ENCODE measurements at places on chromosomes 16 and 17.
A peak's percentile ranks its signal among the peaks of the same experiment; 100 is the strongest.

GRCh38 chr16:51237861-51238378, 86.8 kb upstream of the SALL1 start:
- DNase-seq: no peak

DNA sequence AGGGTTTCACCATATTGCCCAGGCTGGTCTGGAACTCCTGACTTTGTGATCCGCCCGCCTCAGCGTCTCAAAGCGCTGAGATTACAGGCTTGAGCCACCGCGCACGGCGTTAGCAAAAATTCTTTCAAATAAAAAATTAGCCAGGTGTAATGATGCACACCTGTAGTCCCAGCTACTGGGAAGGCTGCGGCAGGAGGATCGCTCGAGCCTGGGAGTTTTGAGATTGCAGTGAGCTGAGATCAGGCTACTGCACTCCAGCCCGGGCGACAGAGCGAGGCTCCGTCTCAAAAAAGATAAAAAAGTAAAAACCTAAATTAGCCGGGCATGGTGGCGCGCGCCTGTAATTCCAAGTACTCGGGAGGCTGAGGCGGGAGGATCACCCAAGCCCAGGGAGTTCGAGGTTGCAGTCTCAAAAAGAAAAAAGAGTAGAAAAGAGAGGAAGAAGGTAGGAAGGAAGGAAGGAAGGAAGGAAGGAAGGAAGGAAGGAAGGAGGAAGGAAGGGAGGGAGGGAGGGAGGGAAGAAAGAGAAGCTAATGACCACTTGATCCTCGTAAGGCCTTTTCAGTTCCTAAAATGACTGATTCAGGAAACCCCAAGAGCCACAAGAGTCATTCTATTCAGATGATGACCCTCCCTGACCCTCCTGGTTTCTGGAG, 59.2 kb downstream of the SRL start:
- no peak for DNase-seq

GRCh38 chr17:47735536-47736011, 2.5 kb downstream of the TBX21 start:
- DNase-seq: no peak

- no peak for DNase-seq
Measured at GRCh38 chr16:64074706-64075105, 1047.2 kb downstream of the CDH11 start.

- DNase-seq: peak; percentile 88
Measured at GRCh38 chr16:10918294-10919002, 23.8 kb downstream of the DEXI start.

DNA sequence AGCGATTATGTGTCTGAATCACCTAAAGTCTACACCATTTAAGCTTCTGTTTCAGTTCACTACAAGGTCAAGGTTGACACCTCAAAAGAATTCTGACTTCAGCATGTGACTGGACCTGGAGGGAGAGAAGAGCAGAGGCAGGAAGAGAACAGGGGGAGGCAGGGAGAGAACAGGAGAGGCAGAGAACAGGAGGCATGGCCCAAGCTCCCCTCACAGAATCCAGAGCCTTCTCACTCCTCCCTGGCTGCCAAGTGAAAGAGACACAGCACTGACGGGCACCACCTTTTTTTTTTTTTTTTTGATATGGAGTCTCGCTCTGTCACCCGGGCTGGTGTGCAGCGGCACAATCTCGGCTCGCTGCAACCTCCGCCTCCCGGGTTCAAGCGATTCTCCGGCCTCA, 11.4 kb downstream of the GGA2 start:
- DNase-seq: no peak

GRCh38 chr17:7237761-7238419, 1.4 kb downstream of the PHF23 start:
- peak; percentile 86 for DNase-seq

- no peak for DNase-seq
Measured at GRCh38 chr16:17244872-17245551, 225.7 kb downstream of the XYLT1 start.

DNA sequence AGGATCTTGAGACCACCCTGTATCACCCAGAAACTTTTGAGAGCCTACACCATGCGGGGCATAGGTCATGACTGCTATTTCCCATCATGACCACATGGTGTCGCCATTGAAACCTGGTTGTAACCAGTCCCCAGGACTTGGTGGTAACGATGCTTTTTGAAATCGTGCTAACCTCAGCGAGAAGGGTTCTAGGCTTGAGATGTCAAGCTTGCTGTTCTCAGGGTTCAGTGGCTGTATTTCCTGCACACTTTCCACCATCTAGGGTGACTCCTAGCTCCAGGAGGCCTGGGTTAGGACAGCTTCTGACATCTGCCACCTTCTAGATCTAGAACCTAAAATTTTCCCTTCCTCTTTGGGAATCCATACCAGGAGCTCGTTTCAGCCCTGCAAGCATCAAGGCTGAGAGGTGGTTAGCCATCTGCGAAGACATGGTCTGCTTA, 13.0 kb upstream of the SPNS3 start:
- no peak for DNase-seq

DNA sequence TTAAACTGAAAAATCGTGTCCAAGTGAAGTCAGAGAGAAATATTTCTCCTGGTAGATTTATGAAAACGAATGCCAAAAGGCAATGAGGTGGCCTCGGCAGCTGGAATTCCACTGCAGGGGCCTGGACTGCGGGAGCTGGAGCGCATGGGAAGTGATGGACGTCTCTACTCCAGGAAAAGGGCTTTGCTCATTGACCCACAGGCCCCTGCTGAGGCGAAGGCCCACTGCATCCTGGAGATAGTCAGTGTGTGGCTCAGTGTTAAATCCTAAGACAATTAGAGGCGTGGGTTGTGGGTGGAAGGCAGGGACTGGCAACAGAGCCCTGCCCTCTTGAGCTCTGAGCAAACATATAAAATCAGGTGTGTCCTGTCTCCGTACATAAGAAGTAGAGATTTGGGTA, 191.4 kb downstream of the SLC39A11 start:
- no peak for DNase-seq

GRCh38 chr17:45828582-45829133, 16.0 kb upstream of the SPPL2C start:
- no peak for DNase-seq

- no peak for DNase-seq
Measured at GRCh38 chr16:2033057-2033908, 6.6 kb downstream of the NHERF2 start.

DNA sequence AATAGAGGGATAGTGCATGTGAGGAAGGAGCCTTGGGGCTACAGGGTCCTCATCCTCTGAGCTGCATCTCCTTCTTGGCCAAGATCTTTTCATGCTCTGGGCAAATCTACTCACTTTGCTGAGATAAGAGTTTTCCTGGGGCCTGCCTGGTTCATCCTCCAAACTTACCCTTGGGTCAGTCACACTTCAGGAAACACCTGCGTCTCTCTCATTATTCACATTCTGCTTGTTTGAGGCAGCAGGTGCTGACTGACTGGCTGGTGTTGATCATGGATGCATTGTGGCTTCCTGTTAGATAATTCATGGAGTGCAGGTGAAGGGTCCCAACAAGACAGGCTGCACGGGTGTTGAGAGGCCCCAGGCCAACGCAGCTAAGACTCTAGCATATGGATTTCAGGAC, 162.6 kb downstream of the SALL1 start:
- no peak for DNase-seq

- no peak for DNase-seq
Measured at GRCh38 chr16:11198828-11199227, 57.2 kb downstream of the SOCS1 start.

DNA sequence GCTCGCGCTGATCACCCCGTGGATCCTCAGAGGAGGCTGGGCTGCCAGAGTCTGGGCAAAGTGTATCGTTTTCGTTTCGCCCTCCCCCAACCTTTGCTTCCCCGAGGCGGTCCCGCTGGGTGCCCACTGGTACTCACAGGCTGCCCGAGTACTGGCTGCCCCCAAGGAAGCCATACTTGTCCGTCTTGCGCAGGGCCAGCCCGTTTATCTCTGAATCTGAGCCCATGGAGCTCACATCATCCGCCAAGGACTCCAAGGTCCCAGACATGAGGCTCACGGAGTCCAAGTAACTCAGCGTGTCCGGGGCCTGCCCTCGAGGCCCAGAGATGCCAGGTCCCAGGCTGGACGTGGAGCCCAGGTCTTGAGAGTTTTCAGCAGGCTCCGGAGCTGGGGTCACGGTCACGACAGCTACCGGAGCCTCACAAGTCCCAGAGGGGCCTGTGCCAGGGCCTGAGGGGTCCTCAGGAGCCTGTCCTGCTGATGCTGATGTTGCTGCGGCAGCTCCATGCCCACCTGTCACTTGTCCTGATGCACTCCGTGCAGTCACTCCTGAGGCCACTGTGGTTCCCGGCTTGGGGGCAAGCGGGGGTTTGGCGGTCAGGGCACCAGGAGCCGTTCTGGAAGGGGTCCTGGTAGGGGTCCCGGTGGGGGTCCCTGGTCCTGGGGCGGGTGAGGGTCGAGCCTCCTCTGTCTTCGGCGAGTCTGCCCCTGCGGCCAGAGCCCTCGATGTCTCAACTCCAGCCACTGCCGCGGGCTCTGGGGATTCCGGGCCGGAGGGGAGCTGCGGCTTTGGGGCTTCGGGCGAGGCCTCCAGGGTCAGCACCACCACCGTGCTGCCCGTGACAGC, 980 bp downstream of the TBC1D10B start:
- no peak for DNase-seq

DNA sequence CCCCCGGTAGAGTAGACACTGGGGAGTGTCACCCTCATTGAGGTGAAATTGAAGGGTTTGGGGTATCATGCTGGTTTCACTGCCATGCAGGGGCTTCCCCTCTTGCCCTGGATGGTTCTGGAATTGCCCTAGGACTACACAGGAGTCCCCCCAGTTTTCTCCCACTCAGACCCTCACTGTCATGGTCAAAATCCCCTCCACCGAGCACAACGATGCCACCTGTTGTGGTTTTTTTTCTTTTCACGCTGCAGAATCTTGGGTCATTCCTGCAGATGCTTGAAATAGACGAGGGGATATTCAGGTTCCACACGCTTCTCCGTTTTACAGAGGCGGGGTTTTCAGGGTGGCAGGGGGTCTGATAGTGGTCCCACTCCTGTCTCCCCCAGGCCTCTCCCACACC, 255.6 kb downstream of the ENGASE start:
- no peak for DNase-seq

DNA sequence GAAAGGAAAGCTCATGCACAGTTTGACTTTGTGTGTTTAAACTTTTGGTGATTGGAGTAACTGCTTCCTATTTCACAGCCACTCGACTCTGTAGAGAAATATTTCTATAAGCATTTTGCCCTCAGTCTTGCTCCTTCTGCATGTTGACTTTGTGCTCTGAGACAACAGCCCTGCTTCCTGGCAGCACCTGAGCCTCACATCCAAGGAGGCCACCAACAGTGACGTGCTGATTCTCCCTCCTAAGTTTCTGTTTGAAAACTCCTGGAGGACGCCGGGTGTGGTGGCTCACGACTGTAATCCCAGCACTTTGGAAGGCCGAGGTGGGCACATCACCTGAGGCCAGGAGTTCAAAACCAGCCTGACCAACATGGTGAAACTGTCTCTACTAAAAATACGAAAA, 23.9 kb upstream of the WSB1 start:
- no peak for DNase-seq

GRCh38 chr17:71237903-71238538, 882.8 kb upstream of the SOX9 start:
- DNase-seq: no peak

DNA sequence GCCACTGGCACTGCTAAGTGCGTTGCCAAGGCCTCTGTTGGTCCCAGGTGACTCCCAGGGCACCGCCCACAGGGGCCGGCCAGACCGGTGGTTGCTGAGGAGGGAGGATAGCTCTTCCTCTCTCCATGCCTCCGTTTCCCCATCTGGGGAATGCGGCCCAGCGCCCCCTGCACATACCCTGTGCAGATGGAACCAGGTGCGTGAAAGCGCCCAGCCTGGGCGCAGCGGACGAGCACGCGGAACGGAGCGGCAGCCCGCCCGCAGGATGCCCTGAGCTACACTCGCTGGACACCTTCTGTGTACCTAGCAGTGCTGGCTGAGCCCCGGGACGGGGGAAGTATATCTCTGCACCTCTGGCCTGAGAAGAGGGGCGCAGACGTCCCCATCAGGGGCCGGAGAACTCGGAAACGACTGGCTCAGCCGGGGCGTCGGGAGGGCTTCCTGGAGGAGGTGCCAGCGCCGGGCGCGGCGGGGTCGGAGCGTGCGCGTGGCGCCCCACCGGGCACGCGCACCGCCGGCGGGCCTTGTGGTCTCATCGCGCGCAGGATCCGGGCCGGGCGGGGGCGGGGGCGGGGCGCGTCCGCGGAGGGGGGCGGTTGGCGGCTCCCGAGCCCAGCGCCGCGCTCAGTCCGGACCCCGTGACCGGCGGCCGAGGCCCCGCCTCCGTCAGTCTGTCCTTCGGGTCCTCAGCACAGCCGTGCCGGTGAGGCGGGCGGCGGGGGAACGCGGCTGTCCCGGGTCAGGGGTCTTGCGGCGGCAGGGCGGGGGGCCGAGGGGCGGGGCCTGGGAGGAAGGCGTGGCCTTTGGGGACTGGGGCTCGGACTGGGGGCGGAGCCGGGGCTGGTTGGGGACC, at the start of the genes CCDC78 and HAGHL:
Gene CCDC78 (minus strand): TSS at position 6 of the 853 bp plus-strand sequence. CDS start 76 bp downstream, outside the sequence.
Gene HAGHL (plus strand): TSS at position 669 of the 853 bp plus-strand sequence. CDS start 404 bp downstream, outside the sequence.
- peak; percentile 50 for DNase-seq

DNA sequence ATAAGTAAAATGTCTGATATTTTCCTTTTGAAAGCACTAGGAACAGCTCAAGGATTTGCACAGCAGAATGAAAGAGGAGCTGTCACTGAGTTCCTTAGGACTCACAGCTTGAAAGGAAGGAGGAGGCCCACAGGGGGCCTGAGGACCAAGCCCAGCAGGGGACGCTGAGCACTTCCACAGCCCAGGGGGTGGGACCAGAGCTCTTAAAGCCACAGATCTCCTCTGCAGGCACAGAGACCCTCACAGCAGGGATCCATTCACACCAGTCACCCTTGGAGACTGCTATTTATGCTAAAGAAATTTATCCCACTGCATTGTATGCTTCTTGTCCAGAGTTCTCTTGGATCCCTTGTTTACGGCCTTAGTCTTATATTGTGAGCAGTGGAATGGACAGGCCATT, 253.3 kb downstream of the STX8 start:
- DNase-seq: no peak

- no peak for DNase-seq
Measured at GRCh38 chr17:81273698-81274470, 21.2 kb downstream of the SLC38A10 start.

DNA sequence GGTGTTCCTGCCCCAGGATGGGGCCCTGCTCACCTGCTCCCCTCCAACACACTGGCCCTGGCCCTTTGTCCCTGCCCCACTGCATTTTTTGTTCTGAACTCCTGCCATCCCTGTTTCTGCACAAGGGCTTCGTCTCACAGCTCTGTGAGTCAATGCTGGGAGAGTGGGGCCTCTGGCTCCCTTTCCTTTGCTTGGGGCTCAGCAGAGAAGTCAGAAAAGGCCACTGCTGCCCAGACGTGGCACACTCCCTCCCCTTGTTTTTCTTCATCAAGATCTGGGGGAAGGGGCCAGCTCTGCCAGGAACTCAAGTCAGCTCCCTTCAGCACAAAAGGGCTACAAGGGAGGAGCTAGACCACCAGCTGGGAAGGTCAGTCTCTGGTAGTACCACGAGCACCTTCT, 8.9 kb downstream of the PROCA1 start:
- no peak for DNase-seq

All from activated CD4-positive, alpha-beta T cell treated with anti-CD3 and anti-CD28 coated beads for 24 hours (primary cell).